NCI-H187 (cell line): ENCODE measurements at places on chromosomes 3 and 15.

- no peak for DNase-seq
These were observed 213.5 kb upstream of the PRICKLE2 start for GRCh38 chr3:64438812-64439211.

DNA sequence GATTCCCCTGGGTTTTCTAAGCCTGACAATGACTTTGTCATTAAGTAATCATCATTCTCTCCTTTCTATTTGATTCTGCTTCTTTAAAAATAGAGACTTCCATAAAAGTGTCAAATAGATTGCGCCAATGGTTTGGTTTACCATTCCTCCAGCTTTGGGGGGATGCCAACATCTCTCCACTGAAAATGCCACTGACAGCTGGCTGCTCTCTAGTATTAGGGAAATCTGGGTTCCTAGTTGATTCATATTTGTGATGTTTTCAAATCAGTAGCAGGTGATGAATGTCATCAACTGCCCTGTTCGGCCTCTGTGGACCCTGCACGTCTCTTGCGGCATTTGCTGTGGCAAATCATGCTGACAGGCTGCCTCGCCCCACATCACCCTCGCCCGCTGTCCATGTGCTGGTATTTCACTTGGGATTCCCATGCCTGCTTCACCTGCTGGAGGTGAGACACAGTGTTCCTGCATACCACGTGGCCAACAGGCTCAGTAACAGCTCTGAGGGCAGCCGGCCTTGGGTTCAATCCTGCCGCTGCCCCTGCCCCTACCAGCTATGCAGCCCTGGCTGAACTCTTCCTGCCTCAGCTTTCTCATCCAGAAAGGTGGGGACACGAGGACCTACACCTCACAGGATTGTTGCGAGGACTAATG, 28.1 kb downstream of the ZXDC start:
- DNase-seq: no peak

- DNase-seq: no peak
These were observed 149.8 kb downstream of the NSMCE3 start for GRCh38 chr15:29119847-29120246.

GRCh38 chr3:40379674-40380306, 7.2 kb upstream of the ENTPD3 start:
- DNase-seq: no peak

DNA sequence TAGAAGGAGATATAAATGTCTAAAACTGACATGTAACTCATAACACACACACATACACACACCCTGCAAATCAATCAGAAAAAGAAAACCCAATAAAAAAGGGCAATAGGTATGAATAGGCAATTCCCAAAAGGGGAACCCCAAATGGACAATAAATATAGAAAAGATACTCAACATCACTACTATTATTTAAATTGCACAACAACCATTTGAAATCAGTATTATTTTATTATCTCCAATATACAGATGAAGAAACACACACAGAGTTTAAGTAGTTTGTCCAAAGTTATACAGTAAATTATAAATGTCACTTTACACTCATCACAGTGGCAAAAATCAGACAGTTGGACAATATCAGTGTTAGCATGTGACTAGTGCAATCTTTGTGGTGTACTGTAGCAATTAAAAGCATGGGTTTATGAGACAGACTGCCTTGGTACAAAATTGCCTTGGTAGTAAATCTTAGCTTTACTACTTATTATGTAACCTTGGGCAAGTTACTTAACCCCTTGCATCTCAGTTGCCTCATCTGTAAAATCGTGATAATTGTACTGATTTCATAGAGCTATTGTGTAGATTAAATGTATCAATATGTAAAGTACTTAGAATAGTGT, 3.4 kb upstream of the FSTL1 start:
- DNase-seq: no peak

DNA sequence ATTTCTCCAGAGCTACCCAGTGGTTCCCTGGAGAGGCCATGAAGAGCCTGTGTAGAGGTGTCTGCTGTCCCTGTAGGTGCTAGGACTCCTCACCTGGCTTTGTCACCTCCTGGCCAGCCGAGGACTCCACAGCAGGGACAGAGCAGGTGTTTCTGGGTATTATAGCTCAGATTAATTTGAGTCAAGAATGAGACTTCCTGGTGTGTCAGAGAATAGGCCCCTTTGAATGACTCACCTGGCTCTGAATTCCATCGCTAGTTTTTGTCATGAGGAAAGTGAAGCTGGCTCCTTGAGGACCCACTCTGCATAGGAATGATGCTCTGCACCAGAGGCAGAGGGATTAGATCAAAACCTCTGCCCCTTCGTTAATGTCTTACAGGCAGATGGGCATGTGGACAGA, 167.5 kb upstream of the TOPAZ1 start:
- no peak for DNase-seq

DNA sequence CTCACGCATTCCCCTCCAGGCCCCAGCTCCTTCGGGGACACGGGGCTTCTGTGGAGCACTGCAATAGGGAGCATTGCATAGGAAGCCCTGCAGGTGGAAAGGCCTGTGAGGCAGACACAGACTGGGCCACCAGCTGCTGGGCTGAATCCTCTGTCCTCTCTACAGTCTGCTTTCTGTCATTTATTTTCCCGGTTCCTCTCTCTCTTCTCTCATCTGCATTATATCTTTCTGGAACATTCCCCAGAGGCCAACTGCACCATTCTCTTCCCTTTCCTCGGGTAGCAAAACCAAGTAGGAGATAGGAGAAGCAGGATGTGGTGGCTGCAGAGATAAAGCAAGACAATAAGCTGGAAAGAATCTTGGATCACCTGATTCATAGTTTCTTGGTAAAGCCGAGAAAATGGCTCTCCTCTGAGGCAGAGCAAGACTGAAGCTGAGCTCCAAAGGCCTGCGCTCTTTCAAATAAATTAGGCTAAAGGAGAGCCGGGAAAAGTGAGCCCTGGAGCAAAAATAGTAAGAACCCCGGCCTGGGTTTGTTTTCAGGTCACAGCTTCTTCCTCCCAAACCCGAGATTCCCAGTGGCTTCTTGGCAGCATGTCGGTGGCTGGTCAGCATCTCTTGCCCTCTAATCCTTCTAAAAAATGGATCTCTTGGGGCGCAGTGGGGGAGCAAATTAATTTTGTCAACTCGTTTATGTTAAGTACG, 5.3 kb downstream of the TM4SF4 start:
- no peak for DNase-seq

GRCh38 chr15:23441204-23441603, 5.8 kb downstream of the GOLGA6L2 start:
- DNase-seq: no peak

DNA sequence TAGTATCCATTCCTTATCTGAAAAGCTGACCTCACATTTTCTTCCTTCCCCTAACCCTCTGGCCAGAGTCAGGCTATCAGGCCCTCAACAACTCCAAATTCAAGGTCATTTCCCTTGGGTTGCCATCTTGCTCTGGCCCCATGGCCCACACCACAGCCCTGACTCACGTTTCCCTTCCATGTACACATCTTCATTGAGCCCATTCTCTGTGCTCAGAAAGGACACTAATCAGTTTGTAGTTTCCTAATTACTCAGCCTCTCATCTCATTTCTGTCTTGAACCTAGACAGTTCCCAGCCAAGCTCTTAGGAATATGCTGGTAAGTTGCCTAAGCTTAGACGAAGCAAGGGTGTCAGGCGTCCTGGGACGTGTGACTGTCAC, 14.9 kb downstream of the TGM5 start:
- no peak for DNase-seq

- no peak for DNase-seq
These were observed 1.4 kb downstream of the EPHB3 start for GRCh38 chr3:184562878-184563560.

DNA sequence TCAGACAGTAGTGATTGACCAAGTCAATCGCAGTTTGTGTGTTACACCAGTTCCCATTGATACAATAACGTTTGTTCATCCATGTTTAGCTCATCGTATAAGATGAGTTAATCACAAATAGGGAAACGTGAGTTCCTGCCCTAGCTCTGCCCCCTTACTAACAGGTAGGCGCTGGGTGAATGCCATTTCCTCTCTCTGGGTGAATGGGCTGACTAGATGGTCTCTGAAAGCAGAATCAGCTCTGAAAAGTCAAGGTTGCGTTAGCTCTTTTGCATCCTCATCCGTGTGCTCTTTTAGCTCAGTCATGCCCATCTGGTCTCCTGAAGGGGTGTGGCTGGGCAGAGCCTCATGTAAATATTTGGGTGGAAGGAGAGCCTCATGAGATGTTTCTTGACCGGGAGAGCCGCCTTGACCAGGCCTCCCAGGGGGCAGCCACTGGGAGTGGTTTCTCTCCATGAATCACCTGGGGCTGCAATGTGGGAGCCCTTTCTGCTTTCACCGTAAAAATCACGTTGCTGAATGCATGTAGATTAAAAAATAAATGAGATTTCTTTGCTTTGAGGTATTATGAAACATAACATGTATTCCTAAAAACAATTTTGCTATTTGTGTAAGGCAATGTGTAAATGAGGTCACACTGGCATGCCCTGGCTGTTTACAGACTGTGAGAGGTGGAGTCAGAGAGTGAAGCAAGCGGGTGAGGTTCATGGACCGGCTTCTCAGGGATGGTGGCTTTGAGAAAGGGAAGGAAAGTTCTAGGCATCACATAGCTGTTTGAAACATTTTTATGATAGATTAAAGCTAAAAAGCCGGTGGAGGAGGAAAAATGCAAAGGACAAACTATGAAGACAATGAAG, 108.4 kb upstream of the RASGRP1 start:
- no peak for DNase-seq

DNA sequence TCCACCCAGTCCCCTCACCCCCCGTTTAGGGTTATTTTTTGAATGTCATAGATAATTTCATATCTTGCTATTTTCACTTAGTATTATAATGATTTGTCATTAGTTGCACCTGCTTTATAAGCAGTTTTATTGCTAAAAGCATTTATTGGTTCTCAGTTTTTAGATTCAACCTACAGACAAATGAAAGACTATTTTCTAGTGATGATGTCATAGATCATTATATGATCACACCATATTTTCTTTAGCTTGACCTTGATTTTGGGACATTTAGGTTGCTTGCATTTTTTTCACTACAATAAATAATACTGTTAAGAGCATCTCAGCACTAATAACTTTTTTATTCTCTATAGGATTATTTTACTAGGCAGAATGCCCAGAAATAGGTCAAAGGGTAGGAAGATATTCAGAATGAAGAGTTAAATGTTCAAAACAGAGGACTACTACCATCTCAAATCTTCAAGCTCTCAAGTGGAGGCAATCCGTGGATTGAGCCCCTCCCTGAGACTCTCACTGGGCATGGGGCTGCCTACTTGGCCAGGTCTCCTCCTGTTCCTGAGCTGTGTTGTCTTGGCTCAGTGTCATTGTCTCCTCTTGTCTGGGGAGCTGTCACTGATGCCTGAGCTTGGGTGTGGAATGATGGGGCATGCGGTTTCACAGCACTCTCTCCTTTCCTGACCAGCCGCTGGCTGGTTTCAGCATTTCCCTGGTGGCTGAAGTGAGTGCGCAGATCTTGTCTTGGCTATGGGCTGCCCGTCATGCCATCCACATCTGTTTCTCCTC, 28.4 kb downstream of the CHCHD6 start:
- no peak for DNase-seq

- DNase-seq: no peak
These were observed 22.7 kb upstream of the EPHB3 start for GRCh38 chr3:184538666-184539431.

DNA sequence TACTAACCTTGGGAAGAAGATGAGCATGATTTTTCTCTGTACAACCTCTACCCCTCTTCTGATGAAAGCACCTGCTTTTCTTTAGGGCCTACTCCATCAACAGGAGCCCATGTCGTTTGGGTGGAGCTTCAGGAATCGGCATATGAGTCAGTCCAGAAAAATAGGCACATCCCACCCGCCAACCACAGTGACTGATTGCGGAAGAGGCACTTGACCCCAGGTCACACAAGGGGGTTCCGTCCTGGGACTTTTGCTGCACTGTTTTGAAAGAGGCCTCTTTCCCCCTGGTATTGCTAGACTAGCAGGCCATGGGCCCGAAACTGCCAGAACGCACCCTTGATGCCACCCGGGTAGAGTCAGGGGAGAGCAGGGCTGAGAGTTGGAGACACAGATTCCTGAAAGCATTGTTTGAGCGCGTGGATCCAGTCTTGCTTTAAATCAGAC, 19.3 kb upstream of the NRROS start:
- no peak for DNase-seq

- DNase-seq: no peak
These were observed 28.4 kb upstream of the IFT57 start for GRCh38 chr3:108250626-108251025.

DNA sequence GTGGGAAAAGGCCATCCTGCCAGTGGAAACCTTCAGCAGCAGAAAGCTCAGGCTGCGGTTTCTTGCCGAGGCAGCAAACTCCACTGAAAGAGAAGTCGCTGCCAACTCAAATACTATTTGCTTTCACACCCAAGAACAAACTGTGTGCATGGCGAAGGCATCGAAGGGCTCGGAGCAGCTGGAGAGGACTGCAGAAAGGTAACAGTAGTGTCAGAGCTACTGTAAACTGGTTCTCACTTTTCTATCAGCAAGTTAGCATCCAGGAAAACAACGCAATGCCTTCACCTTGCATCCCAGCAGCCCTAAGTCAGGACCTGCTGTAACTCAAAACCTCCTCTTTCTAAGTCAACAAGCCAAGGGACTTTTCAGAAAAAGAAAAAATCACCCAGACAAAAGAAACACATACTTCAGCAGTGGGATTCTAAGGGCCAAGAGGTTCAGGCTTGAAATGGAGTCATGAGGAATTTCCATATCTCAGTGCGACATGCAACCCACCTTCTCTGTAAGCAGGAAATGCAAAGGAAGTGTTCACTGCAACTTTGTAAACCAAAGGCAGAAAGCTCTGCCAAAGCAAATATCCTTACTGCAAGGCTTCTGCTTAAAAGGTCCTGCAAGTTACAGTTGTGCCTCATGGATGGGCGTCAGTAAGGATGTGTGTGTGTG, 193.5 kb downstream of the FOXP1 start:
- DNase-seq: no peak

- no peak for DNase-seq
These were observed 39.5 kb downstream of the CD86 start for GRCh38 chr3:122094693-122095092.

DNA sequence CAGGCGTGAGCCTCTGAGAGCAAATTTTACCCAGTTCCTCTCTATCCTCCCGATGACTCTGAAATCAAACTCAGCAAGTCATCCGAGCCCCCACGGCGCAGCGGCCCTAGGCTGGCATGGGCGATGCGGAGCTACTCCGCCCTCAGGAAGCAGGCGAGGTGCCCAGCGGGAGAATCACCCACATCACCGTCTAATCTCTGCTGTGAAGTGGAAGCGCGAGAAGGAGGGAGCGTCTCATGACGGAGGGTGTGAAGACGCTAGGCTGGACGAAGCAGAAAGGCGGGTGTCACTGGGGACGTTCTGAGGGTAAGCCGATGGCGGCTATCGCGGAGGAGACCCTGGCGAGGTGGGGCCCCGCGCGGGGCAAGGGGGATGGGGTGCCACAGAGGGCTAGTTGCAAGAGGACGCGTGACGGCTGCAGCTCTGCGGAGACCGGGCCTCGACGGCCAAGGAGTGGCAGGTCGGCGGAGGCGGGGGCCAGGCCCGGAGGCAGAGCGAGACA, 9.1 kb upstream of the GNAI2 start:
- no peak for DNase-seq

GRCh38 chr3:178835033-178835432, 236.6 kb downstream of the ZMAT3 start:
- DNase-seq: no peak

GRCh38 chr15:56244038-56244810, 545 bp upstream of the RFX7 start:
- peak; percentile 23 for DNase-seq

- peak; percentile 13 for DNase-seq
These were observed 87.8 kb downstream of the RSL24D1 start for GRCh38 chr15:55108858-55109518.

GRCh38 chr15:47299846-47300434, 417.4 kb upstream of the SEMA6D start:
- DNase-seq: no peak
